ENCODE measurements at places on chromosomes 7 and 10.

DNA sequence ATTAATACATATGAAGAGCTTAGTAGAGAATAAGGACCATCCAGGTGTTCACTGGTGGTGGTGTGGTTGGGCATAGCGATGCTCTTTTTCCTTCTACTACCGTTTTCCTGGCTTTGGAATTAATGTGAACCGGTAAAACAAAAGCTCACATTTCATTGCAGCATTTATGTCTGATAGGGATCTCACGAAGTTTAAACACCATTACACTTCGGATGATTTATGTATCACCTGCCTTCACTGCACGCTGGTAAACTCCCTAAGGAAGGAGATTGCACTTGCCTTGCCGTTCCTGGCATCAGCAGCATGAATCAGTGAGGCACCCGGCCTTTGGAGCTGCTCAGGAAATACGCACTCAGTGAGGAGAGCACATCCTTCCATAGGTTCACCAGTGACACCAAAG, 47.5 kb downstream of the WIPF3 start:
- no peak for DNase-seq

GRCh38 chr7:106279425-106280197, 5.2 kb downstream of the NAMPT start:
- no peak for DNase-seq

- DNase-seq: no peak
These were observed 786 bp downstream of the TAF3 start for GRCh38 chr10:7819121-7819460.

DNA sequence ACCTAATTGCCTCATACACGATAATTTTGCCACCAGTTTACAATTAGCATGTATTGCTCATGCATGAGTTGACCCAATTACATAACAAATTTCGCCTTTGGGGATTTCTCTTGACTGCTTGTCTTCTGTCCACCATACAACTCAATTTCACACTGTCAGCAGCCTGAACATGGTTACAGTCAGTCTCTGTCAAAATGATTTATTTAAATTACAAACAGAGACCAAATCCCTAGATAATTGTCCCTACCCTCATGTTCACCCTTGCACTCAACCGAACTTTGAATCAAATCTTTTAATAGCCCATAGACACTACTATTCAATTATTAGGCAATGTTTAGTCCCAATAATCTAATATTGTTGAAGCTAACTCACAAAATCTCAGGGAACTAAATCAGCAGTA, 59.7 kb upstream of the NEBL start:
- DNase-seq: no peak
